ENCODE measurements at places on chromosomes 1 and 21. TPM values are rescaled to one million over a fixed set of nuclear protein-coding genes. Genes with fewer than 3 reads are reported as not detected.

The KCNE2 gene
- not detected for total RNA-seq

The CBR3 gene
- 17.4 TPM for total RNA-seq

The IGSF21 gene
- not detected for total RNA-seq

The ZP4 gene
- not detected for total RNA-seq

The DISP3 gene
- not detected for total RNA-seq

The LCE6A gene
- total RNA-seq: not detected

The TENT5C gene
- under 0.01 TPM for total RNA-seq

The RHEX gene
- total RNA-seq: not detected

The ANGPTL1 gene
- total RNA-seq: 0.53 TPM

The S100B gene
- 62.9 TPM for total RNA-seq

The NBPF20 gene
- 3.4 TPM for total RNA-seq

The CR1L gene
- total RNA-seq: not detected

The HS2ST1 gene
- total RNA-seq: 11.6 TPM

The PRR9 gene
- not detected for total RNA-seq

The DIO1 gene
- not detected for total RNA-seq

The URB1 gene
- total RNA-seq: 22.9 TPM

The VHLL gene
- total RNA-seq: 0.19 TPM

The NFYC gene
- 44.4 TPM for total RNA-seq

The BMP8B gene
- total RNA-seq: 10.9 TPM

The REN gene
- total RNA-seq: not detected

The FH gene
- 151 TPM for total RNA-seq

The S100A5 gene
- total RNA-seq: 2.3 TPM

Measured in A375 (cell line).